Mammary epithelial cell (primary cell): ENCODE measurements at places on chromosomes 5 and 9.

DNA sequence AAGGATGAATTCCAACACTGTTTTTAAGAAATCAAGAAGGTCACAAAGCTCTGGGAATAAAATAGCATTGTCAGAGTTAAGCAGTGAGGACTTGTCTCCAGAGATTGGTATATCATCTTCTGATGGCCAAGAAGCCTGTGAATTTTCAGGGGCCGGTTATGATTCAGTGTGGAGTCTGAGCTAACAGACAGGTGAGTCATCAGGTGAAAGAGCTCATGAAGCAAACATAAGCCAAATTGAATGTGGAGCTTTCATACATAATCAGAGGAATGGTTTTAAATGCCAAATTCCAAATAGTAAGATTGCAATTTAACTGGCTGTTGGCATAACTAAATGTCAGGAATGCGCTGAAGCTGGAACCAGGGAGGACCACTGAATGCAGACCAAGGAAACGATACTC, 494.2 kb downstream of the MTRR start:
- DNase-seq: peak; percentile 60

GRCh38 chr5:68966596-68966995, 127.2 kb upstream of the SLC30A5 start:
- no peak for DNase-seq

DNA sequence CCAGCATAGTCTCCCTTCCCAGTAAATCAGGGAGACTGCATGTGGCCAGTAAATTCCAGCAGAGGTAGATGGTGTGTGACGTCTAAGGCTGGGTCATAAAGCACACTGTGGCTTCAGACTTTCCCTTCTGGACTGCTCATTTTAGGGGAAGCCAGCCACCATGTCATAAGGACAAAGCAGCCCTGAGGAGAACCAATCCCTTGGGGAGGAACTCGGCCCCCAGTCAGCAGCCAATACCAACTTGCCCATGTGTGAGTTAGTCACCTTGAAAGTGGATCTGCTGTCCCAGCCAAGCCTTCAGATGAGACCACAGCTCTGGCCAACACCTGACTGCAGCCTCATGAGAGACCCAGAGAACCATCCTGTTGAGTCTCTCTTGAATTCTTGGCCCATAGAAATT, 14.7 kb upstream of the NINJ1 start:
- DNase-seq: no peak

GRCh38 chr5:106860398-106861044, 810.2 kb downstream of the EFNA5 start:
- no peak for DNase-seq

DNA sequence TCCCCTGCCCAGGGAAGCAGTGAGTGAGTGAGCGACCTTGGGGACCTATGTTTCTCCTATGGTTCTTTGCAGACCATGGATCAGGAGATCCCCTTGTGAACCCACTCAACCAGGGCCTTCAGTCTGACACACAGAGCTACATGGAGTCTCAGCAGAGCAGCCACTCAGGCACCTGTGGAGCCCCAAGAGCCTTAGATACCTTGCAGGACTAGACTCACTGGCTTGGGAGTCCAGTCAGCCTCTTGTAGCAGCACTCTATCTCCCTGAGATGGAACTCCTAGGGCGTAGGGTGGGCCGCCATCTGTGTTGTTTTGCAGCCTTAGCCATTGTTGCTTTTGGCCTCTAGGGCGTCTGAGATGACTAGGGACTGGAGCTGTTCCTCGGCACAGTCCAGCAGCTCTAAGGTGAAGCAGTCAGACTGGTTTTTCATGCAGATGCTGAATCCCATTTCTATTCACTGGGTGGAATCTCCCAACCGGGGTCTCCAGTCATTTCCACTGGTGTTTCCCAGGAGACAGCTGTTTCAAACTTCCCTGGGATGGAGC, 284.6 kb upstream of the RPS23 start:
- no peak for DNase-seq

DNA sequence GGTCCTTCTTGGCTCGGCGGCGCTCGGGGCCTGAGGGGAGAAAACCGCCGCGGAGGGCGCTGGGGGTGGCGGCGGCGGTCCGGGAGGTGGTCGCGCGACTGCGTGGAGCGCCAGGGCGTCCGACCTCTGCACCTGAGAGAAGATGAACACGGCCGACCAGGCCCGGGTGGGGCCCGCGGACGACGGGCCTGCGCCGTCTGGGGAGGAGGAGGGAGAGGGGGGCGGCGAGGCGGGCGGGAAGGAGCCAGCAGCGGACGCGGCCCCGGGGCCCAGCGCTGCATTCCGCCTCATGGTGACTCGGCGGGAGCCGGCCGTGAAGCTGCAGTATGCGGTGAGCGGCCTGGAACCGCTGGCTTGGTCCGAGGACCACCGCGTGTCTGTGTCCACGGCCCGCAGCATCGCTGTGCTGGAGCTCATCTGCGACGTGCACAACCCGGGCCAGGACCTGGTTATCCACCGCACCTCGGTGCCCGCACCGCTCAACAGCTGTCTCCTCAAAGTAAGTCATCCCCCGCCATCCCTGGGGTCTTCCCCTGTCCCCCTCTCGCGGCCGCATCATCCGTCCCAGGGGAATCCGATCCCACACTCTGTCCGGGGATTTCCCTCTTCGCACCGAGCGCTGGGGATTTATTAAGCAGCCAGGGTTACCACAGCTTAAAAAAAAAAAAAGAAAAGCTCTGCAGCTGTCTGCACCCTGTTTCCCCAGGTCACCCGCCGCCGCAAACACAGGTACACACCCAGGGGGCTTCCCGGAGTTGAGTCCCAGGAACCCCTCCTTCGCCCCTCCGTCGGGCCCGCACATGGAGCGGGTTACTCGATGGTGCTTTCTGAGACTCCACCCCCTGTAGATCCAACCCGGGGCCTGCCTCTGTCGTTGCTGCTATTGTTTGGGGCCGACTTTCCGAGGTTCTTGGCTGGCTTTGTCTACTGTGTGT, at the start of gene GTF3C4:
Gene GTF3C4, plus strand, starts transcription at position 8 of the 935 bp plus-strand sequence. Its CDS starts 135 bp downstream, at position 143.
- peak; percentile 37 for DNase-seq

DNA sequence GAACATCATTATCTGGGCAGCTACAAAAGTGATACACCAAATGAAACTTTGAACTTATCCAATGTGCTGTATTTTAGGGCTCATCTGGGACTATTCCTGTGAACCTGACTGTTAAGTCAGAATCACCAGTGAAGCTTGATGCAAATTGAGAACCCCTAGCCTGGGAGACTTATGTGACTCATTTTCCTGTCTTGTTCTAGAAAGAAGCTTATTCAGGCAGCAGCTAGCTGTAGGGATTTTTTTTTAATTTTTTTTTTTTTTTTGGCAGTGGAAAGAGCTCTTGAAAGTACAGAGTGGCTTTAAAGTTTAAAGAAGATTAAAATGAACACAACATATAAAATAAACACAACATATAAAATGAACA, 81.1 kb upstream of the TNFAIP8 start:
- peak; percentile 83 for DNase-seq

DNA sequence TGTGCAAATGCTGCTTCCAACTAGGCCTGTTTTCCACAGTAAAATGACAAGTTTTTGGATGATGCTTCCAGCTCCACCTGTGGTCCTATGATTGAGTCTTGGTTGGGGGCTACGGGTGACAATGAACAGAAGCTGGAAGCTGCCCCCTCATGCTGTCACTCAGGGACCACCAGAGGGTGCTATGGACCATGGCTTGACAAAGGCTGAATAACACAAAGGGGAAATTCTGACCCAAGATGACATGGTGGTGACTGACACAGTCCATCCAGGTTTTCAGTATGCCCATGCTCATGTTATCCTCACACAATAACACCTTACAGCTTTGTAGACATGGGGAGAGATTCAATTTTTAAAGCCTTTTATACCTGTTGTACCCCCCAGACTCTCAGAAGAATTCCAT, 23.9 kb upstream of the SAP30L start:
- DNase-seq: no peak

DNA sequence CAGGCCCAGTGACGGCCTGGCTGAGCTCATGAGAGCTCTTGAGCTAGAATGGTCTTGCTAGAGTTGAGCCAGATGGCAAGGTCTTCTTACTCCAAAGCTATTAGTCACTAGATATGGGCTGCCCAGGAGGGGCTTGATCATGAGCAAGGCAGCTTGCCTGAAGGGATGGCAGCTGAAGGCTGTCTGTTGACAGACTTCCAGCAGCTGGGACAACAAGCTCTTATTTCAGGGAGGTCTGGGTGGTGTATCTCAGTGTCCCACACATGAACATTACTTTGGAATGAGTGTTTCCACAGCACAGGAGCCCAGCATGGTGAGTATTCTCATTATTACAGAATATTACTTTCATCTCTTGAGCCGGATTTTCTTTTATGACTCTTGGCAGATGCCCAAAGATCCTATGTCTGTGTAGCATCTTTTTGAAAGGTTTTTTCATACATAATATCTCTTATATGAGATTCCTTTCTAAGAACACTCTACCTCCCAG, 414.1 kb downstream of the ARHGEF28 start:
- DNase-seq: peak; percentile 65

GRCh38 chr5:142512043-142513042, 173.5 kb downstream of the FGF1 start:
- peak; percentile 31 for DNase-seq
